Activated CD4-positive, alpha-beta T cell treated with anti-CD3 and anti-CD28 coated beads, Interleukin-2, amount 50 U/mL, for 16 hours (primary cell): ENCODE measurements at places on chromosomes 1 and 21.
A peak's percentile ranks its signal among the peaks of the same experiment; 100 is the strongest.

DNA sequence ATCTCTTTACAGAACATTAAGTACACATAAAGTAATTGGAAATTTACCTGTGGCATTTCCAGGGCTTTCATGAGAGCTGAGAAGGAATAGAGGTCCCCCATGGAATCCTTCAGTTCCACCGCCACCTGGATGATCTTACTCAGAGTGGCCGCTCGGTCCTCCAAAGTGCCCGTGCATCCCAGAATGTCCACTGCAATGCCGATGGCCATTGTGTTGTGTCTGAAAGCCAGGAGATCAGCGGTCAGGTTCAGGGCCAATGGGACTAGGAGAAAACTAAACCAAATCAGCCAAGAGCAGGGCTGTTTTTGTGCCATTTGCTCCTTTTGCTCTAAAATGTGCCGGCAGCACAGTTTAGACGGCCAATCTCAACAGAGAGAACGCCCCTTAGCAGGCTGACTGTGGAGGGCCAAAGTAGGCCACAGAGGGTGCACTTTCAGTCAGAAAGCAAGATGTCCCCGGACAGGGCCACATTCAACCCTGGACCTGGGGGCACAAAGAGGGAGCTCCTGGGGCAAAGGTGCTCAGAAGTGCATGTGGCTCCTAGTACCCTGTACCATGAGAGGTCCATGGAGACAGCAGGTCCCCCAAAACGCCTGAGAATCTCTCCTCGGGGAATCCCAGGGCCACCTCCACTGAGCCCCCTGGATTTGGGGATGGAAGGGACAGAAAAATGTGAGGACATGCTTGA lies 109.9 kb downstream of the BCAR3 start:
- DNase-seq = no peak

DNA sequence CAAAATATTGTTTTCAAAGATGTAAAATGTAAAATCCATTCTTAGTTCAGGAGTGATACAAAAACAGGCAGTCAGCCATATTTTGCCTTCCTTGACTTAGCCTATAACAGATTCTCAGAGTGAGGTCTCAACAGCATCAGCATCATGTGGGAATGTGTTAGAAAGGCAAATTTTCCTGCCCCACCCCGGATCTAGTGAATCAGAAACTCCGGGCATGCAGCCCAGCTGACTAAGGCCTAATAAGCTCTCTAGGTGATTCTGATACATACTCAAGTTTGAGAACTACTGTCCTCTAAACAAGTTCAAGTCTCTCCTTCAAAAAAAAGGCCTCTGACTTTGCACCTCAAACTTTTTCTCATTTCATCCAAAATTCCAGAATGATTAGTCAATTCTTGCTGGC lies 46.9 kb upstream of the PRRC2C start:
- DNase-seq = no peak

- DNase-seq = no peak
Observed at GRCh38 chr1:151175041-151175741, 590 bp downstream of the TMOD4 start.

GRCh38 chr1:54271341-54271740 lies 71.4 kb downstream of the MRPL37 start:
- no peak for DNase-seq

DNA sequence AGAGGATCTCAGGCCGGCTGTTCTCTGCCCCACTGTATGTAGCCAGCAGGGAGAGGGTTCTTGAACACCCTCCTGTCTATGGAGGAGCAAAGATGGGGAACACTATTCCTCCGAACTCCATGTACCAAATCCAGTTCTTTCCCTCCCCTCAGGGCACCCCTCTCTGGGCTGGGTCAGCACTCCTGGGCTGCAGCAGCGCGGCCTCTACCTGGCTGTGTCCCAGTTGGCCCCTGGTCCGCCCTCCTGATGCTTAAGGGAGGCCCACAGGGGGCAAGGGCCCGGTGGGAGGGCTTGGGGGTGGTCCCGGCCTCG lies 471 bp upstream of the ADPRS start:
- no peak for DNase-seq

DNA sequence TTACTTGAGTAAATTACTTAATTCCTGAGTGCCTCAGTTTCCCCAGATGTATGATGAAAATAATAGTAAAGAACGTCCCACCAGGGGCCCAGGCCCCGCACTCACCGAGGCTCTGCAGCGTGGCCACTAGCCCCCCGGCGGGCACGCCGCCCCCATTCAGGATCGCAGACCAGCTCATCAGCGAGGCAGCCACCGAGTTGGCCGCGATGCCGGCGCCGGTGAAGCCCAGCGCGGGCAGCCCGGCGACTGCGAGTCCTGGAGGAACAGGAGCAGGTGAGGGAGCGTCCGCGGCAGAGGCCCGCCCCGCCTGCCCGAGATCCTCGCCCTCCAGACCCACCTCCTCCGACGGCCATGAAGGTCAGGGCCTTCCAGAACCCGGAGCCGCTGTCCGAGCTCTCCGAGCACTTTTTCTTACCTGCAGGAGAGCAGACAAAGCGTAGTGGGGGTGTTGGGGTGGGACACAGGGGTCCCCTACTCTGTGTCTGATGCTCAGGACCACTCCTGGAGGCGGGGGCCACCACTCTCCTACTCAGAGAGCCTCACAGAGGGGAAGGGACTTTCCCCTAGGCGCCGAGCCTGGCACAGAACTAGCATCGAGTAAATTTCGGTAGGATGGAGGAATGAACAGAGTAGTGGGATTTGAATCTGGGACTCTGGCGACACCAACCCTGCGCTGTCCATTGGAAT lies 3.7 kb downstream of the IFI6 start:
- DNase-seq = no peak

DNA sequence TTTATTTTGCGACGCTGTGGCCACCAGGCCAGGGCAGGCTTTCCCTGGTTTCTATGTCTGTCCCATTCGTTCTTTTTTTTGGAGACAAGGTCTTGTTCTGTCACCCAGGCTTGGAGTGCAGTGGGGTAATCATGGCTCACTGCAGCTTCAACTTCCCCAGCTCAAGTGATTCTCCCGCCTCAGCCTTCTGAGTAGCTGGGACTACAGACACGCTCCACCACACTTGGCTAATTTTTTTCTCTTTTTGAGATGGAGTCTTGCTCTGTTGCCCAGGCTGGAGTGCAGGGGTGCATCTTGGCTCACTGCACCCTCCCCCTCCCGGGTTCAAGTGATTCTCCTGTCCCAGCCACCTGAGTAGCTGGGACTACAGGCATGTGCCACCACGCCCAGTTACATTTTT lies 43.4 kb upstream of the WNT4 start:
- DNase-seq = no peak

DNA sequence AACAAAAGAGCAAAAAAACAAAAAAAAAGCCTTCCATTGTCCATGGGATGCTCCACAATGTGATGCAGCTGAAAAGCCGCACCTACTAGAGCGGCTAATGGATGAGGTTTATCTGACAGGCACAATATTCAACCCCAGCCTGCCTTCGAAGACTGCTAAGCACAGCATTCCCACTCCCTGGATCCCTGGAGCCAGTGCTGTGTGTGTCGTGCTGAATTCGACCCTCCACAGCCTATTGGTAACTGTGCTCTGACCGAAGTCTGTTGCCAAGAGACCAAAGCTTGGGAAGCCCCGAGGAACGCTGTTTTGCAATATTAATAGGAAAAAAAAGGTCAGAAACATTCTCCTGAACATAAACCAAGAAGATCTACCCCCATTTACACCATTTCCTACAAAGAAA lies 57.2 kb upstream of the PUM1 start:
- DNase-seq = no peak

DNA sequence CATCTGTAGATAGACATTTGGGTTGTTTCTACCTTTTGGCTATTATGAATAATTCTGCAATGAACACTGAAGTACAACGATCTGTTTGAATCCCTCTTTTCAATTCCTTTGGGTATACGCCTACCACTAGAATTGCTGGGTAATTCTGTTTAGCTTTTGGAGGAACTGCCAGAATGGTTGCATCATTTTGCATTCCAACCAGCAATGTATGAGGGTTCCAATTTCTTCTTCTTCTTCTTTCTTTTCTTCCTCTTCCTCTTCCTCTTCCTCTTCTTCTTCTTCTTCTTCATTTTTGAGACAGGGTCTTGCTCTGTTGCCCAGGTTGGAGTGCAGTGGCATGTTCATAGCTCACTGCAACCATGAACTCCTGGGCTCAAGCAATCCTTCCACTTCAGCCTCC lies 13.8 kb upstream of the THEM5 start:
- no peak for DNase-seq

- DNase-seq = no peak
Observed at GRCh38 chr1:72357411-72357810, 75.1 kb upstream of the NEGR1 start.

DNA sequence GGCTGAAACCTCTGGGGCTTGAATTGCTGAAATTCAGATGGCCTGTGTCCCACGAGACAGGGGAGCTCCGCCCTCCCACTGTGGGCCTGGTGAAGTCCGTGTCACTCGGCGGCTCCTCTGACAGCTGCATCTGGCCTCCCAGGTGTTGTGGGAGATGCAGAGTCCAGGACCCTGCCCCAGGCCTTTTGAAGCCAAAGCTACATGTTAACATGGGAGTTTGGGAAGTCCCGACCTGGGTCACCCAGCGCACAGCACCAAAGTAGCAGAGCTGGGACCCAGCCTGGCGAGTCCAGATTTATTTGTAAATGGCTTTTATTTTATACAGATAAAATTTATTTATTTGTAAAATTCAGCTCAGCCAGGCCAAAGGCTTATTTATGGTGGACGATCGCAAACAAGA lies 28.9 kb downstream of the SLC37A1 start:
- DNase-seq = no peak

DNA sequence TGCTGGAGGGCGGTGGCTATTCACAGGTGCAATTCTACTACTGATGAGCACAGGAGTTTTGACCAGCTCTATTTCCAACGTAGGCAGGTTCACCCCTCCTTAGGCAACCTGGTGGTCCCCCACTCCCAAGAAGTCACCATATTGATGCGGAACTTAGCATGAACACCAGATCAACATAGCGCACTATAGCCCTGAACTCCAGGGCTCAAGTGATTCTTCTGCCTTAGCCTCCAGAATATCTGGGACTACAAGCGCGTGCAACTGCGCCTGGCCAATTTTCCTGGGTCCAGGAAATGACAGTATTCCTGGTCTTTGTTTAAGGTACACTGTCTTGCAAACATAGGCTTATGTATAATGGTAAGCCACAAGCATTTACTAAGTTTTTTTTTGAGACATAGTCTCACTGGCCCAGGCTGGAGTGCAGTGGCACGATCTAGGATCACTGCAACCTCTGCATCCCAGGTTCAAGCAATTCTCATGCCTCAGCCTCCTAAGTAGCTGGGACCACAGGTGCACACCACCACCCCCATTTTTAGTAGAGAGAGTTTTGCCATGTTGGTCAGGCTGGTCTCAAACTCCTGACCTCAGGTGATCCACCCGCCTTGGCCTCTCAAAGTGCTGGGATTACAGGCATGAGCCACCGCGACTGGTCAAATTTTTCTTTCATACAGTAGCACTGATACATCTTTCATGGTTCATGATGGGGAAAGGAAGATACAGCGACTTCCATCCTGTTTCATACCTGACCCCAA lies 12.6 kb downstream of the MCL1 start:
- DNase-seq = no peak

DNA sequence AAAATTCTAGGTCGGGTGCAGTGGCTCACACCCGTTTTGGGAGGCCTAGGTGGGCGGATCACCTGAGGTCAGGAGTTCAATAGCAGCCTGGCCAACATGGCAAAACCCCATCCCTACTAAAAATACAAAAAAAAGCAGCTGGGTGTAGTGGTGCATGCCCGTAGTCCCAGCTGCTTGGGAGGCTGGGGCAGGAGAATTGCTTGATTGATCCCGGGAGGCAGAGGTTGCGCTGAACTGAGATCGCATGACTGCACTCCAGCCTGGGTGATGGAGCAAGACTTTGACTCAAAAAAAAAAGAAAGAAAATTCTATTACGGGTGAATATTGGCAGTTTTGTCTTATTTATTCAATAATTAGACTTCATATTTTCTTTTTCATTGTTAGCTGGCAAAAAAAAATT lies 62.1 kb downstream of the SNX7 start:
- DNase-seq = no peak

- peak; percentile 48 for DNase-seq
Observed at GRCh38 chr1:116910379-116911187, 867 bp downstream of the PTGFRN start.

DNA sequence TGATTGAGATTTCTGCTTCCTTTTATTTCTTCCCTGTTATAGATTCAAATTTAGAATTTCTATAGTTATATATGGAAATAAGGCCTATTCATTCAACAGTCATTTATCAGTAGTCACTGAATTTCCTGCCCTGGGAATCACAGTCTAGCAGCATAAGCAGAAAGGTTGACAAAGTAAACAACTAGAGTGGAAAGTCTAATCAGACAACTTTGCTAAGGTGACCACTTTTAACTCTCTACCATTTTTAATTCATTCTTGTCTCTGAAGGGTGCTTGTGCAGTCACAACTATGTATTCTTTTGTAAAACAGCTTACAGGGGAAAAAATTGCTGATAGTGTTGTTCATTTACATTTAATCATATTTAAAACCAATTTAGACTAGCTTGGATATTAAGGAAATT lies 66.1 kb upstream of the PLA2G4A start:
- DNase-seq = no peak

- DNase-seq = peak; percentile 57
Observed at GRCh38 chr1:231973830-231974229, 347.2 kb downstream of the DISC1 start.

DNA sequence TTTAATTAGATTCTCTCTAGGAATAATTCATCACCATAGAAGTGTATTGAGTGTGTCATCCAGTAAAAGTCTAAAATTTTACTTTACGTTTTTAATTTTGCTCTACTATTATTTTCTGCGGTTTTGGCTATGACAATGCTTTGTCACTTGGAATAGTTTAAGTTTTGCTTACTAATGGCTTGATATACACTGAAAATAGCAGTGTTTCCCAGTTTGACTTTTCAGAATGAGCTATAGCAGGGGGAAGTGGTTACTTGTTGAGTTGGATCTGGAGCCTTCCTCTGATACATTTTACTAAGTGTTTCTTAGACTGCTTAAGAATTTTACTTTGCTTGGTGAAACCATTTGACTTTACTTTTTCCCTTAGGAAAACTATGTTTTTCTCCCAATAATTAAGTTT lies 5.0 kb downstream of the DNAJC16 start:
- peak; percentile 64 for DNase-seq

DNA sequence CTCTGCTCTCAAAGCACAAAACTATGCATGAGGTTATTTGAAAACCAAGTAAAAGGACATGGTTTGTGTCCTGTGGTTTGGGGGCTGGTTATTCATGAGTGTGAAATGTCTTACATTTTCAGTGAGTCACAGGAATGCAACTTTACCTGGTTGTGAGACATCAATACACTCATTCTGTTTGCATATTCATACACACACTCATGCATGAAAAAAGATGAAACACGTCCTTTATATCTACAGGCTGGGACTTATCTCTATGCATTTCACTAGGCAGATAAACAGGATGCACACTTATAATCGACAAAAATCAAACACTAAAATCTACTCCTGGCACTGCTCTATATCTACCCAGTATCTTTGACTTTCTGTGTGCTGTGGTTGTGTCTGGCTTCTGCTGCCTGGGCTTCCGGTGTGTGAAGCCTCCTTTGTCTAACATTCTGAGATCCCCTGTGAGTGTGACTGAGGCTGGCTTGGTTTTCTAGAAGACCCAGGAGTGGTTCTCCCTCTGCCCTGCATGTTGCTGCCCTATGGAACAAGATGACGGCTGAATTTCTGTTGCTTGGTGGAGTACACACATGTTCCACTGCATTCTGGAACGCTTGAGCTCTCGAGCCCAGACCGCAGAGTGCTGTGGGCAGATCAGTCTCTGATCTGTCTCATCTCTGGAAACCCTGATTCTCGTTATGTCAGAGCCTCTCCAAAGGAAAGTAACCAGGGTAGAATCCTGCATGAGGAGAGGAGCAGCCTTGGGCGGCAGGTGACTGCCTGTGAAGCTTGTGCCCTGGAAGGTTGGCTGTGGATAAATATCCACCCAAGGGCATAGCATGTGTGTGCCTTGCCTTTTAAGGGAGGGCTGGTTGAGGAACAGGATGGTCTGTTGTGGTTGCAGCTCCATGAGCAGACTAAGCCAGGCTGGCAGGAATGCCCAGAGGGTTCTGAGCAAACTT lies 19.7 kb upstream of the FASLG start:
- DNase-seq = peak; percentile 96
